ENCODE measurements at places on chromosomes 3 and 15.

GRCh38 chr3:77342688-77343087, 302.8 kb downstream of the ROBO2 start:
- no peak for DNase-seq

DNA sequence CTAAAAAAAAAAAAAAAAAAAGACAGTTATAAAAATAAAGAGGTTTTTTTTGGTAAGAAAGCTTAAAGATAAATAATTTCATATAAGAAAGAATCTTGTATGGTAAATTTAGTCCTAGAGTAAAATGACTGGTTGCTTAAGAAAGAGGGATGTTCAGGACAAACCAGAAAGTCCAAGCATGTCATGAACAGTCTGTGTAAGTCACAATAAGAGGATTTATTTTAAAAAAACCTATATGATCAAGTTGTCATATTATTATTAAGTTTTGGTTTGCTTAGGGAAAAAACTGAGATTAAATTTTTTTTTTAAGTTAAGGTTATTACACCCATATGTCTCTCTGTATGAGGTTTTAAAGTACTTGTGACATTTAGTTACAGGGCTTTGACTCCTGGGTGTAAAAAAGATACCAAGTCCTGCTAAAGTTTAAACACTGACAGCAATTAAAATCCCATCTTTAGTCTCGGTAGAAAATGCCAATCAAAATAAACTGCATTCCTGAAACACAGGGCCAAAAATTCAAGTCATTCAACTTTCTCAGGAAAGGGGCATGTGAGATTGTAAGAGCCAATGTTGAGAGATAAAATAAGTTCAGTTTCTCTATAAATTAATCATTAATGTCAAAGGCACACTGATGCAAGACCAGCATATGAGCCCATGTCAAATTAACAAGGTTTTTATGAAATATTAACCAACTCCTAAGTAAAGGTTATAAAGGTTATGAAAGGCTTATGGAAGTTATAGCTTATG, 8.5 kb upstream of the BDH1 start:
- no peak for DNase-seq

DNA sequence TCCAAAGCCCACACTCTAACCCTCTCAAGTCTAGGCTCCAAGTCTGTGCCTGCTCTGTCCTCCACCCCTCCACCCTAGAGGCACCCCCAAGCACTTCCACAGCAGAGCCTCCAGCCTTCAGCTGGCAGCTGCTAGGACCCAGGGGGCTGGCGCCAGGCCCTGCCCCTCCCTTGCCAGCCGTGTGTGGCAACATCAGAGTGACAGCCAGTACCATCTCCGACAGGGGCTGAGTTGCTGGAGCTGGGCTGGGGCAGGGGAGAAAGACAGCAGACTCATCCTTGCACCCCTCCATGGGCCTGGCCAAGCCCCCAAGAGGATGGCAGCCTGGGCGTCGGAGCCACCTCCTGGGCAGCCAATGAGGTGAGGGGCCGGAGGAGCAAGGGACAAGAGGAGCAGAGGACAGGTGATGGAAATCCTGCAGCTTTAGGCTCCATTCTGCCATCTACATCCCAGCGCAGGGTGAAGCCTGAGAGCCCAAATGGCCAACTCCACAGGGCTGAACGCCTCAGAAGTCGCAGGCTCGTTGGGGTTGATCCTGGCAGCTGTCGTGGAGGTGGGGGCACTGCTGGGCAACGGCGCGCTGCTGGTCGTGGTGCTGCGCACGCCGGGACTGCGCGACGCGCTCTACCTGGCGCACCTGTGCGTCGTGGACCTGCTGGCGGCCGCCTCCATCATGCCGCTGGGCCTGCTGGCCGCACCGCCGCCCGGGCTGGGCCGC, at the start of gene GPR62:
GPR62 (plus strand) TSS at position 207 of the 718 bp plus-strand sequence; CDS start at position 479, 272 bp downstream.
- no peak for DNase-seq

GRCh38 chr3:85576697-85577200, 618.0 kb downstream of the CADM2 start:
- no peak for DNase-seq

GRCh38 chr3:156628836-156629618, 45.4 kb upstream of the TIPARP start:
- no peak for DNase-seq

GRCh38 chr3:45544024-45544716, 50.4 kb upstream of the LIMD1 start:
- no peak for DNase-seq

DNA sequence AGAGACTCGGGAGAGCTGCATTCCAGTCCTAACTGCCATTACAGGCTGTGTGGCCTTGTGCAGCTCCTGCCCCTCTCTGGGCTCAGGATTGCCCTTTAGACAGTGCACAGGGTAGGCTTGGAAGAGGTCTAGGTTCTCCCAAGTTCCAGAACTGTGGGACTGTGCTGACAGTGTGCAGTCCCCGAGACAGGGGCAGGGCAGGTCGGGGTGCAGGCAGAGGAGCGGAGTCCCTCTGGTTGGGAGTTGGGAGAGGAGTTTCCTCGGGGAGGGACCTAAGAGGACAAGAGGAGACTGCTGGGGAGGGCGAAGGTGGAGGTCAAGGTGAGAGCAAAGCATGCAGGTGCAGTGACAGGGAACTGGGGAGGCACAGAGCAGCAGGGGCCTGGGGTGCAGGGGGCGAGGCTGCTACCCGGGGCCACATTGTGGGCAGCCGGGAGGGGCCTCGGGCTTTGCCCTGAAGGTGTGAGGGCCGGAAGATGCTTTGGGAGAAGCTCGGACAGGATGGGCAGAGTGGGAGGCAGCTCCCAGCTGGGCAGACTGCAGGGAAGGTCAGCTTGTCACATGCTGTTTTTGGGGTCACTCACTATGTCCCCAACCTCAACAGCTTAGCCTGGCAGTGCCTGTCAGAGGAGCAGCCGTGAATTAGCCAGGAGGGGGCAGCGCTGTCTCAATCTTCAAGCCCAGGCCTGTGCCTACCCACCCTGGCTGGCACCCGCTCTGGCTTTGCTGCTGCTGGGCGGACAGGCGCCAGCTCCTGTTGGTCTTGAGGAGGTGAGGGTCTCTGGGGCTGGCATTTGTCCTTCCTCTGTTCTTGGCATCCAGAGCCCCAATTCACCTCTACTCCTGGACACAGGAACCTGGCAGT, 15.4 kb upstream of the CSPG4 start:
- peak; percentile 68 for DNase-seq

DNA sequence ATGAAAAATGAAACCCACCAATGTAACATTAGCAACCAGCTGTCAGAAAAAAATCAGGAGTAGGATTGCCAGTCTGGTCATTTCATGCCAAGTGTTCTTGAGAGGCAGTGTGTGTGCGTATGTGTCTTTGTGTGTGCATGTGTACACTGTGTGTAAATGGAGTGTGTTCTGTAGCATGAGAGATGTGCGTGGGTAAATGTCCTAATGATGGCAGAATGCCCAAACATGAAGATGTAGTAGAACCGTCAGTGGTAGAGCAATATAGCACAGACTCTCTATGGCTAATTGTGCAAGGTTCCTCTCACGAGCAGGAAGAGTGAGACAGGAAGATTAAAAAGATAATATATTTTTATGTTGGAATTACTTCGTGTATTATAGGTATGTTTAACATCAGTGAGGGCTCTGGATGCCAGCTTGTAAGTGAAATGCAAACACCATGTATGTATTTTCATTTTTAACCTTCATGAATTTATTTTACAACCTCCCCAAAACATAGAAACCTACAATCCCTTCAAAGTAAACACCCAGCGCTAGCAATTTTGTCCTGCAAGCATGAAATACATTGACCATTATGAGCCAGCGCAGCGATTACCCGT, 1038.7 kb downstream of the IGSF11 start:
- DNase-seq: no peak

- no peak for DNase-seq
Observed at GRCh38 chr15:44633603-44634002, 29.9 kb downstream of the SPG11 start.

DNA sequence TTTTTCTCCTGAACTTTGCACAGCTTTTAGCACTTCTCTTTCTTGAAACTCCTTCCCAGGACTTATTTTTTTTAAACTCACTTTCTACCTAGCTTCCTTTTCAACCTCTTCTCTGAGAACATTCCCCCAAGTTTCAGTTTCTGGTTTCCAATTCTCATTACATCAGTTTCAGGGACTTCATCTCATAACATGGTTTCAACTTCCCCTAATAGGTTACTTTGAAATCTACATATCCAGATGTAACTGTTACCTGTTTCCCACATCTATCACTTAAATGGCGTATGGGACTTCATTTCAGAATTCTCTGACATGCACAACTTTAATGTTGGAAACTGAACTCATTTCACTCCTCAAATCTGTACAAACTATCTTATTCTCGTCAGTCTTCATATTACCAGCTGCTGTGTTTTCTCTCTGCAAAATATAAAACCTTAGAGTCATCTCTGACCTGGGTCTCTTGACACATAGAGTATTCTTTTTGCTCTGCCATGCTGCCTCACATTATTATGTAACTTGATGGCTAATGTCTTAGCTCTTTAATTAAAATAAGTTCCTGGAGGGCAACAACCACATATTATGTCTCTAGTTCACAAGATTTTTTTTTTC, 58.4 kb downstream of the NME9 start:
- DNase-seq: no peak

- no peak for DNase-seq
Observed at GRCh38 chr15:66713843-66714508, 11.9 kb downstream of the SMAD6 start.

Measured in endothelial cell (in vitro differentiated cells).